AG08395 (cell line): ENCODE measurements at places on chromosomes 5 and 9.
A peak's percentile ranks its signal among the peaks of the same experiment; 100 is the strongest.

GRCh38 chr5:92364986-92365550 lies 982.0 kb upstream of the ARRDC3 start:
- peak; percentile 23 for DNase-seq

DNA sequence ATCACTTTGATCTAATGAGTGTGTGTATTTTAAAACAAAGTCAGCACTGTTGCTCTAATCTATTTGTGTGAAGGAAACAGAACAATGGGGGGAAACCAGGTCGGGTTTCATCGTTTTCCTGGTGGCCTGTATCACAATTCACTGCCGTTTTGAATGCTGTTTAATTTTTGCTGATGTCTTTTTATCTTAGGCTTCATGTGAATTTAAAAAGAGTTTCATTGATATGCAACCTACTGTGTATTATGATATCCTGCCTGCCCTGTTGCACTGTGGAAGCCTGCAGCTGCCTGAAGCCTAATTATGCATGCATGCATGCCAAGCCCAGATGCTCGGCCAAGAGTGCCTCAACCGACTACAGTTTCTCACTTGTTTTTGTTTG lies 307.5 kb downstream of the ZNF608 start:
- DNase-seq, result no peak

- peak; percentile 14 for DNase-seq
Measured at GRCh38 chr5:57445705-57446037, 36.9 kb downstream of the ACTBL2 start.

DNA sequence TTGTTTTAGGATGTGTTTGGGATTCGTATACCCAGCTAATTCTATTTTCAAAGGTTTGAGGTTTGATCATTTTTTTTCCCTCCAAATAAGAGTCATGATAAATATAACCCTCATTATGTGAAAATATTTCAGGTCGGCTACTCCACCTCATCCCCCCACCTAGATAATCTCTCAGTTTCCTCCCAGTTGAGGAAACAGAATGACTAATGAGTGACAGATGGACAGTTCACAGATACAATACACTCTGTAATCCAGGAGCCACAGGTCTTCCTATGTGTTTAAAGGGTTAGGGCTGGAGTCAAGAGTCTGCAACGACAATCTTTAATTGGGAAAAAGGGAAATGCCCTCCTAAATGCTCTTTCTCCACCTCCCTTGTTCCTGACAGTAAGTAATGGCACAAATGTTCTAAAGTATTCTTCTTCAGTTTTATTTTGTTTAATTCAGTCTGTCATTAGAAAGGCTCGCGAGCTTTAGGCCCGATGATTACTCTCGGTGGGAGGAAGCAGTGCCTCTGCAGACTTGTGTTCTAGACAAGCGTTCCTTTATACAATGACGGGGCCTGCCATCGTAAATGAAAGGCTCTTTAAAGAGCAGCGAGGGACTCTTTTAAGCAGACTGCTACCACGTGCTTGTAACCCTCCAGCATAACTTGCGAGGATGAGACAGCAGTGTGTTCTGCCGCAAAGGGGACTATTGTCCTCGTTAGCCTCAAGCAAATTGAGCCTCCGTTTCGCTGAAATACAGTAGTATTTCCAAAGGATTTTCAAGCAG lies 69.0 kb downstream of the MEF2C start:
- DNase-seq, result no peak

- no peak for DNase-seq
Measured at GRCh38 chr5:219460-219863, 1.3 kb downstream of the SDHA start.

- DNase-seq, result no peak
Measured at GRCh38 chr5:67588389-67588788, 391.8 kb upstream of the CD180 start.

DNA sequence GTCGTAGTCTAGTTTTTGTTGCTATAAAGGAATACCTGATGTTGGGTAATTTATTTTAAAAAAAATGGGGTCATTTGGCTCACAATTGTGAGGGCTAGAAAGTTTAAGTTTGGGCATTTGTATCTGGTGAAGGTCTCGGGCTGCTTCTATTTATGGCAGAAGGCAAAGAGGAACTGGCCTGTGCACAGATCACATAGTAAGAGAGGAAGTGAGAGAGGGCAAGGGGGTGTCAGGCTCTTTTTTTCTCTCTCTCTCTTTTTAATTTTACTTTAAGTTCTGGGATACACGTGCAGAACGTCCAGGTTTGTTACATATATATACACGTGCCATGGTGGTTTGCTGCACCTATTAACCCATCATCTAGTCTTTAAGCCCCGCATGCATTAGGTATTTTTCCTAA lies 453.3 kb downstream of the DIRAS2 start:
- no peak for DNase-seq

DNA sequence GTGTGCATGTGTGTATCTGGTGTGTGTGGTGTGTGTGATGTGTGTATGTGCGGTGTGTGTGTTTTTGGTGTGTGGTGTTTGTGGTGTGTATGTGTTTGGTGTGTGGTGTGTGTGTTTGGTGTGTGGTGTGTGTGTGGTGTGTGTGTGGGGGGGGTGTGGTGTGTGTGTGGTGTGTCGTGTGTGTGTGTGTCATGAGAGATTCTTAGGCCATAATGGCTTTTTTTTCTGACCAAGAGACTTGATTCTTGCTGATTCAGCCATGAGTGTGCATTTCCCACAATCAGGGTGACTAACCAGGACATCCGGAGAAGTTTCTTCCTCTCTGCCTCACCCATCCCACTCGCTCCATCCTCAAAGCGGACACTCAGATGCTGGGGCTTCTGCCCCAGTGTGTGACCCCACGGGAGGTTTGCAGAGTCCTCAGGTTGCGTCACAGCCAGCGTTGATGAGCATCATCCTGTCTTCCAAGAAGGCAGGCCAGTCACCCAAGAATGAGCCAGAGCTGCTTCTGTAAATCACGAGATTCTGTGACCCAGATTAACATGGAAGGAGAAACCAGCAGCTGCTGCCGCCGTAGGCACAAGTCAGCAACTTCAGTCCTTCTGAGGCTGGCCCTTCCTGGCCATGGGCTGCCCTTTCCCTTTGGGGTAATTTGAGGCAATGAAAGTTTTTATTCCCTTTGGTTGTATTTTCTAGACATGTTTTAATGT lies 12.5 kb upstream of the CTSL start:
- DNase-seq, result peak; percentile 90

DNA sequence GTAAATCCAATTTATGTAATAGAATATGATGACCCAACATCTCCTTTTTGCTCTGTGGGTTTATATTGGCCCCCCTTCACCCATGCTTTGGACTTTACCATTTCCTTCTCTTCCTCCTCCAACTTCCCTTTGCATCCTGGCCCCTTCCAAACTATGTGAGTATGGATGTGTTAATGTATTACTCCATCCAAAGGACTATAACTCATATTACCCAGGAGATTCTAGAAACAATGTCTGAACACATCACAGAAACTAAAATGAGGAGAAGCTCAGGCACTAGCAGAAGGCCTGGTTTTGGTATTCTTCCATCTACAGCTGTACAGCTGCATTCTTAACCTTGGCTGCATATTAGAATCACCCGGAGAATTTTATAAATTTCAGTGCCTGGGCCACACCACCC lies 110.7 kb downstream of the PDE4D start:
- DNase-seq, result no peak

DNA sequence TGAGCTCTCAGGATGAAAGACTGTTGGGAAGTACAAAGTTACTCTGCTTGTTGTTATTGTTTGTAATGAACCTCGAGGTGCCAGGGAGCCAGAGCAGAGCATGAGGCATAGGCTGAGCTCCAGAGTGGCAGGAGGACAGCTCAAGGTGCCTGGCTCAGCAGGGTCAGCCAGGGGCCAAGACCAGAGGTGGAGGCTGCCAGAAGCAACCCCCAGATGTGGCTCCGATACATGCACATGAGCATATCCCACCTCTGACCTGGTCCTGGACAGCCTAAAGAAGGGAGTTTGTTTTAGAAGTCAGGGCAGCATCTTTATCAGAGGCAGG lies 105.6 kb downstream of the PSD2 start:
- DNase-seq, result no peak

DNA sequence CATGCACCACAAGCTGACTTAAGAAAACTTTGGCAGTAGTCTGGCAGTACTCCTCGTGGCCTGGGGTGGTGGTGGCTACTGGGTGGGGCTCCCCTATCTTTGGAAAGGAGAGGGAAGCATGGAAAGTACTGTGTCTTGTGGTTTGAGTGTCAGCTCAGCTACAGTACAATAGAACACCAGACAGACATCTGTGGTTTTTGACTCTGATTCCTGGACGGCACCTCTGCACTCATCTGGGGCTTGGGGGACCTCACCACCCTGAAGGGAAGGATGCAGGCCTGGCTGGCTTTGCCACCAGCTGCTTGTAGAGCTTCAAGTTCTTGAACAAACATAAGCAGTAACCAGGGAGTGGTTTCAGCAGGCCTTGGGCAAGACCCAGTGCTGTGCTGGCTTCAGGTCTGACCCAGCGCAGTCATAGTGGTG lies 40.6 kb downstream of the TNFSF8 start:
- DNase-seq, result no peak

DNA sequence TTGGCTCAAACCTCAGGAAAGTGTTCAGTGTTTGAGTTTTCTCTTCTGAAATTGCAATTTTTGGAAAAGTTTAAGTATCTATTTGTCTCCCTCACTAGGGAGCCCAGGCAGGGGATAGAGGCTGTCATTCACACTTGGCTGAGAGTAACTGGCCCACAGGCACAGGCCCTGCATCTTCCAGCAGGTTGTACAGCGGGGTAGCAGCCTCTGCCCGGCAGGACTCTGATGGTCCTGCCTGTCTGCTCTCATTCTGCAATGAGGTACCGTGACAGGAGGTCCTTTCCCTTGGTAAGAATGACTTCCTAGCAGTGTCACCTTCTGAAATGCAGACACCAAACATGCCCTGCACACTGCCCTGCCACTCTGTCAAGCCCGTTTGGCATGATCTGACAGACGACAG lies 282.8 kb upstream of the DAP start:
- DNase-seq, result no peak

DNA sequence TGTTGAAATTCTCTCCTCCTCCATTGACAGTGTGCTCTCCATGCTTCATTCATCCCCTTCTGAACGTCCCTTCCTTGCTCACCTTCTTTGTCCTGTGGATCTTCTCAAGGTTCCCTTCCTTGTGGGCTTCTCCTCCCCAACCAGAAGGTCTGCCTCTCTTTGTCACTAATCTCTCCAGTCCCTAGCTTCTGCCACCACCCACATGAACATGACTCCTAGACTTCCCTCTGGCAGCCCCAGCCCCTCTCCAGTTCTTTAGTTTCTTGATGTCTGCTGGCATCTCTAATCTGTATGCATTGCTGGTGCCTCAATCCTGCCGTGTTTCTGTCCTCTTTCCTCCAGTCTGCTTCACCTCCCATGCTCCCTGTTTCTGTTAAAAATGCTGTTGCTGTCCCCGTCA lies 79.3 kb downstream of the ARHGAP26 start:
- no peak for DNase-seq

DNA sequence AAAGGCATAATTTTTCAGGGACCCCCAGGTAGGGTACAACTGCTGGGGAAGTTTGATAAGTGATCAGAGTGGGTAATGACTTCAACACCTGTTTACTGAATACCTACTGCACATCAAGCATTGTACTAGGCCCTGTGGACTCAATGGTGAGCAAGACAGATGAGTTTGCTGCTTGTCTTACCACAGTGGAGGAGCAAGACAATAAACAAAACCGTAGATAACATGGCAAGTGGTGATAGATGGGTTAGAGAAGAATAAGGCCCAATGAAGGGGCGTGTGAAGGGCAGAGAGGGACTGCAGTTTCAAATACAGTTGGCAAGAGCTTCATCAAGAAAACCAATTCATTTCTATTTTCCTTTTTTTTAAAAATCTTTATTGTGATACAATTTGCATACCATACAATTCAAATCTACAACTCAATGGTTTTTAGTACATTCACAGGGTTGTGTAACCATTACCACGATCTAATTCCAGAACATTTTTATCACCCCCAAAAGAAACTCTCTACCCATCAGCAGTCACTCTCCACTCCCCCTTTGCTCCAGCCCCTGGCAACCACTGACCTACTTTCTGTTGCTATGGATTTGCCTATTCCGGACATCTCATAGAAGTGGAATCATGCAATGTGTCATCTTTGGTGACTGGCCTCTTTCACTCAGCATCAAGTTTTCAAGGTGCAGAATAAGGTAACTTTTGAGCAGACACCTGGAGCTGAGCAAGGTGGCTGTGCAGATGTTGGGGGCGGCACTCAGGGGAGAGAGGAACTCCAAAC lies 31.9 kb upstream of the HAND1 start:
- no peak for DNase-seq

DNA sequence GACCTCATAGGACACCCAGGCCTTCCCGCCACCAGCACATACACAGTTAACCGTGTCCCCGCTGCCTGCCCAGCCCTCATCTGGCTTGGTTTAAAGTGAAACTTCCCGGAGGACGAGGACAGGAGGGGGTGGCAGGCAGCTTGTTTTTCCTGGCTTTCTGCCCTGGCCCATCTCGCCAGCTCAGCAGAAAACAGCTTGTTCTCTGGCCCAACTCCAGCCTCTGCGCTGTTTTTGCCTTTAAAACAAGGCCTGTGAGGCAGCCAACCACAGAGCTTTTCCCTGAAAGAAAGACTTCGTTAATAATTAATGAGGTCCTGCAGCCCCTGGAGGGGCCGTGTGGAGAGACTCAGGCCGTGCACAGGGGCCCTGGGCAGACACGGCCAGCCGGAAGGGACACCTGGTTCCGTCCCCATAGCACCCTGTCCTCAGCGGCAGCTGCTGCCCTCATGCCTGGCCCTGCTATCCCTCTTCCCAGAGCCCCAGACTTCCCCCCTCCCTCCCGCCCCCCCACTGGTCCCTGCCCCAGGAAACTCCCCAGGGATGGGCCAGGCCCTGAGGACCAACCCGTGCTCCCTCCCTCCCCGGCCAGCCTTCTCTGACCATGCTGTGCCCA lies 108.7 kb downstream of the RXRA start:
- peak; percentile 96 for DNase-seq

- no peak for DNase-seq
Measured at GRCh38 chr5:9056046-9056445, 489.8 kb downstream of the SEMA5A start.

- no peak for DNase-seq
Measured at GRCh38 chr5:66737096-66737495, 140.9 kb downstream of the MAST4 start.

DNA sequence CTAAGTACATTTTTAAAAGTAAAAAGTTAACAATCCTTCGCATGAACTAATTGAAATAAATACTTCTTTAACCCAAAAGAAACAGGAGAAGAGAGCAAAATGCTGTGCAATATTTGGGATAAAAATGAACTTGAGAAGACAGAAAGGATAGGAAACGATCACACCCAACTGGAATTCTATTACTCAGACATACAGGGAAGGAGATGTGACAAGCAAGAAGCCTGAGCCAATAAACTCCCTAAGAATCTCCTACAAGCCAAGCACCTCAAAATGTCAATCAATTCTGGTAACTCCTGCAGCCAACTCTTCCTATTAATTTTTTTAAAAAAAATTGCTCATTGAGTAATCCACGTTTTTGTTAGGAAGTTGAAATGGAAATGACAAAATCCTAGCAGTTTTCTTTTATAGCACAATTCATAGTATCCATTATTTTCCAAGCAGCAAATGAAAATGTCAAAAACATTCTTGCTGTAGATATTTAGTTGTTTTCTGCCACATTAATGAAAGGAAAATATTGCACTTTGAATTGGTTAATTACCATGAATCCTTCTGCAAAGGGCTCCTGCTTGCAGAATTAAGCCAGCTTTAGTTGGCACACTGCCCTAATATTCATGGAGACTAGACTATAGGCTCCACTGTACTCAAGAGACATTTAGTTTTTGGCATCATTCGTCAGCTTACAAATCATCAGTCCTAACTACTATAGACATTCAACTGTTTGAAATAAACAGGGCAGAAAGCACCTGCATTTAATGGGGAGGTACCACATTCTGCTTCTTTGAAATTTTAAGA lies 89.0 kb downstream of the RFX3 start:
- DNase-seq, result no peak

GRCh38 chr9:111902391-111903139 lies 6.0 kb downstream of the UGCG start:
- DNase-seq, result no peak
